ENCODE measurements at places on chromosomes 7 and 10.
A peak's percentile ranks its signal among the peaks of the same experiment; 100 is the strongest.

DNA sequence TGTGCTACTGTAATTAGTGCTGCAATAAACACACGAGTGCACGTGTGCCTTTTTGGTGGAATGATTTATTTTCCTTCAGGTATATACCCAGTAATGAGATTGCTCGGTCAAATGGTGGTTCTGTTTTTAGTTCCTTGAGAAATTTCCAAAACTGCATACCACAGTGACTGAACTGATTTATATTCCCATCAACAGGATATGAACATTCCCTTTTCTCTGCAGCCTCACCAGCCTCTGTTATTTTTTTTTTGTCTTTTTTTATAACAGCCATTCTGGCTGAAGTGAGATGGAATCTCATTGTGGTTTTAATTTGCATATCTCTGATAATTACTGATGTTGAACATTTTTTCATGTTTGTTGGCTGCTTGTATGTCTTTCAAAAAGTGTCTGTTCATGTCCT, 922.9 kb upstream of the LRRN3 start:
- H3K27ac ChIP-seq: no peak overlapping the region
- DNase-seq: no peak
- H3K36me3 ChIP-seq: no peaks in the 10 kb centered on the region
- no peak overlapping the region for H3K4me3 ChIP-seq
- no peaks in the 10 kb centered on the region for H3K4me1 ChIP-seq
- no peaks in the 10 kb centered on the region for H3K27me3 ChIP-seq

GRCh38 chr7:86949052-86949778, 110.2 kb downstream of the ELAPOR2 start:
- H3K27me3 ChIP-seq: no peaks in the 10 kb centered on the region
- no peaks in the 10 kb centered on the region for H3K36me3 ChIP-seq
- H3K4me3 ChIP-seq: no peak overlapping the region
- peaks cover 10% of the 10 kb centered on the region for H3K4me1 ChIP-seq
- H3K27ac ChIP-seq: no peak overlapping the region

DNA sequence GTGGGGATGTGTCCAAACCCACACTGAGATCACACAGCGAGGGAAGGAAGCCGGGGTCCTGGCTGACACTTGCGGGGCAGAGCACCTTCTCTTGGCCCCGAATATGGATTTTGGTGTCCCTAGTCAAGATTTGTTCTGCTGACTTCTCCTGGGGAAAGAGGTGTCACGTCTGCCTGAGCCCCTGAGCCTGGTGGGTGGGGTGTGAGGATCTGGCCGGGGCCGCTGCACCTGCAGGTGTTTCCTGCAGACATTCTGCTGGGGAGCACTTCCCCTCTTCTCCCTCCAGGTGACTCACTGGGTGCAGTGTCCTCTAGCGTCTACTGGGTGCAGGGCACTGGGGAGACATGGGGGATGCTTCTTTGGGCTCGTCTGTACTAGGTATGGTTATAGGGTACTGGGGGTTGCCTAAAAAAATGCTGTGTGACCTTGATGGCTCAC, 99.2 kb downstream of the GRK5 start:
- peaks cover 8% of the 10 kb centered on the region for H3K36me3 ChIP-seq
- H3K27me3 ChIP-seq: no peaks in the 10 kb centered on the region
- peak; percentile 87 for DNase-seq
- H3K27ac ChIP-seq: peak overlapping the region; percentile 100

GRCh38 chr7:66921918-66922486, 977 bp downstream of the TMEM248 start:
- H3K4me1 ChIP-seq: peaks cover 12% of the 10 kb centered on the region
- peak; percentile 9 for DNase-seq
- no peaks in the 10 kb centered on the region for H3K27me3 ChIP-seq

DNA sequence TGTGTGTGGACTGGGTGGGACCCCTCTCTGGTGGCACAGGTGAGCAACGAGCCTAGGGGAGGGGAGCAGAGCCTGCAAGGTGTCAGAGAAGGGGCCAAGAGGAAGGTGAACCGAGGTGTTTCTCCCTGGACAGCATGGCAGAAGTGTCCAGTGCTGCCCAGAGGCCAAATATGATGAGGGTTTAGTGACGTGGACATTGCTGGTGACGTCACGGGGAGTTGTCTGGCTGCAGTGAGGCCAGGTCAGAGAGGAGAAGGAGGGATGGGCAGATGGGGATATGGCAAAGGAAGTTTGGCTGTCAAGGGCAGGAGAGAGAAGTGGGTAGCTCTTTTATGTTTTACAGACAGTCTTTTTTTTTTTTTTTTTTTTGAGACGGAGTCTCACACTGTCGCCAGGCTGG, 2.6 kb upstream of the ZNF853 start:
- H3K27ac ChIP-seq: no peak overlapping the region
- no peaks in the 10 kb centered on the region for H3K36me3 ChIP-seq
- no peaks in the 10 kb centered on the region for H3K27me3 ChIP-seq
- DNase-seq: no peak

DNA sequence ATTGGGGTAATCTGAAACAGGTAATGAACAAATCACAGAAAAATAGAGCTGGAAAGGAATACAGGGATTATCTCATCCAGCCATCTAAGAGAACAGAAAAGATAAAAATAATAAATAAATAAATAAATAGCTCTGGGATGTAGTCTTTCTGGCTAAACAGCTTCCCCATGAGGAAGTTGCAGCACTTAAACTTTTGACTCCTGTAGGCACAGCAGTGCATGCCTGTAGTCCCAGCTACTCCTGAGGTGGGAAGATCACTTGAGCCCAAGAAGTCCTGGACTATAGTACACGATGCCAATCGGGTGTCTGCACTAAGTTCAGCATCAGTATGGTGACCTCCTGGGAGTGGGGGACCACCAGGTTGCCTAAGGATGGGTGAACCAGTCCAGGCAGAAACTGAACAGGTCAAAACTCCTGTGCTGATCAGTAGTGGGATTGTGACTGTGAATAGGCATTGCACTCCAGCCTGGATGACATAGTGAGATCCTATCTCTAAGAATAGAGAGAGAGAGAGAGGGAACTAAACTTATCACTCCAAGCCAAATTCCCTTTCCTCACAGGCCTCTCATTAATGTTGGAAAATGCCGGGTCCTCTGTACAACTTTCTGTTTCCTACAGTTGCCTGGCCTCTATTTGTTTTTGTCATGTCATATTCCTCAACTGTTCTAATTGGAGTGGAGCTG, 61.7 kb upstream of the CDK13 start:
- no peaks in the 10 kb centered on the region for H3K36me3 ChIP-seq
- no peaks in the 10 kb centered on the region for H3K27me3 ChIP-seq
- H3K4me1 ChIP-seq: no peaks in the 10 kb centered on the region
- H3K27ac ChIP-seq: no peak overlapping the region
- no peak overlapping the region for H3K4me3 ChIP-seq

GRCh38 chr7:41882256-41882655, 179.4 kb upstream of the INHBA start:
- DNase-seq: no peak
- H3K4me1 ChIP-seq: peaks cover 78% of the 10 kb centered on the region
- H3K27me3 ChIP-seq: no peaks in the 10 kb centered on the region
- peaks cover 4% of the 10 kb centered on the region for H3K36me3 ChIP-seq
- peak overlapping the region; percentile 98 for H3K27ac ChIP-seq
- H3K4me3 ChIP-seq: peak overlapping the region; percentile 77

GRCh38 chr10:13218878-13219277, 15.3 kb downstream of the UCMA start:
- H3K36me3 ChIP-seq: no peaks in the 10 kb centered on the region
- H3K27me3 ChIP-seq: no peaks in the 10 kb centered on the region
- no peak overlapping the region for H3K27ac ChIP-seq
- H3K4me1 ChIP-seq: no peaks in the 10 kb centered on the region

DNA sequence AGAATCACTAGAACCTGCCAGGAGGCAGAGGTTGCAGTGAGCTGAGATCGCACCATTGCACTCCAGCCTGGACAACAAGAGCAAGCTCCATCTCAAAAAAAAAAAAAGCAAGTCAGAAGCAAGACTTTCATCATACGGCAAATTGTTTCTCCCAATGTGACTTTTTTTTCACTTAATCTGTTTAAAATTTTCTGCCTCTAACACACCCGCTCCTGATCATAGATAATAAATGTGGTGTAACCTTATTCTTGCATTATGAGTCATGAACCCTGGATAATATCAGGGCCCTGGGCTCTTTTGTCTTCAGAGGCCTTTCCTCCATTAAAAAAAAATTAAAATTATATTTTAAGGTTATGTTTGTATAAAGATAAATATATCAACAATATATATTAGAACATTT, 111.4 kb upstream of the JCAD start:
- peaks cover 8% of the 10 kb centered on the region for H3K27me3 ChIP-seq
- no peak overlapping the region for H3K4me3 ChIP-seq
- H3K36me3 ChIP-seq: no peaks in the 10 kb centered on the region
- no peak overlapping the region for H3K27ac ChIP-seq
- DNase-seq: no peak

- peak overlapping the region; percentile 62 for H3K27ac ChIP-seq
- no peak overlapping the region for H3K4me3 ChIP-seq
- H3K36me3 ChIP-seq: peaks cover 65% of the 10 kb centered on the region
- DNase-seq: no peak
These were observed 39.1 kb downstream of the CCM2 start for GRCh38 chr7:45039106-45039505.

DNA sequence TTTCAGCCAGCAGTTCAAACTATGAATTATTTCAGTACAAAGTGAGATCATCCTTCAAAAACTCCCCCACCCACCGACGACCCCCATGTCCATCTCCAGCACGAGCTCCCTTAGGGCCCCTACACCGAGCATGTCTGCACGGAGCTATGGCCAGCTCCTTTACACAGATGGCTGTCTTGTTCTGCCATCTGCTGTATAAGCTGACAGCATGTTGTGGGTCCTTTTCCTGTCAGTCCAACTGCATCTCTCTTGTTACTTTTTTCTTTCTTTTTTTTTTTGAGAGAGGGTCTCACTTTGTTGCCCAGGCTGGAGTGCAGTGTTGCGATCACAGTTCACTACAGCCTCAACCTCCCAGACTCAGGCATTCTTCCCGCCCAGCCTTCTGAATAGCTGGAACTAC, 21.6 kb downstream of the NPC1L1 start:
- no peaks in the 10 kb centered on the region for H3K36me3 ChIP-seq
- no peaks in the 10 kb centered on the region for H3K4me1 ChIP-seq
- no peak for DNase-seq
- H3K27me3 ChIP-seq: peaks cover 14% of the 10 kb centered on the region
- no peak overlapping the region for H3K27ac ChIP-seq
- H3K4me3 ChIP-seq: no peak overlapping the region

DNA sequence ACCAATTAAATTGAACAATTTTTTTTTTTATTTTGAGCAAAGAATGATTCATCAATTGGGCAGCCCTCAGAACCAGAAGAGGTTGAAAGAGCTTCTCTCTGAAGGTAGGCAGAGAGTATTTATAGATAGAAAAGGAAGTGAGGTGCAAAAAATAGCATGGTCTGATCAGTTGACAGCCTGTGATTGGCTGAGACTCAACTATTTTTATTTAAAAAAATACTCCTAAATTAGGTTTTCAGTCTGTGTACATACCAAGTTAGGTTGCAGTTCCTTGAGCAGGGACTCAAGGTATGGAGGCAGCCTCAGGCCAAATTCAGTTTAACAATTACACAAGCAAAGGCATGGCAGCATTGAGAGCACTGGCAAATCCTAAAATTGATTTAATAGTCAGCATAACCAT, 1074.7 kb downstream of the SORCS1 start:
- H3K4me1 ChIP-seq: no peaks in the 10 kb centered on the region
- DNase-seq: no peak
- no peak overlapping the region for H3K4me3 ChIP-seq
- H3K36me3 ChIP-seq: no peaks in the 10 kb centered on the region

DNA sequence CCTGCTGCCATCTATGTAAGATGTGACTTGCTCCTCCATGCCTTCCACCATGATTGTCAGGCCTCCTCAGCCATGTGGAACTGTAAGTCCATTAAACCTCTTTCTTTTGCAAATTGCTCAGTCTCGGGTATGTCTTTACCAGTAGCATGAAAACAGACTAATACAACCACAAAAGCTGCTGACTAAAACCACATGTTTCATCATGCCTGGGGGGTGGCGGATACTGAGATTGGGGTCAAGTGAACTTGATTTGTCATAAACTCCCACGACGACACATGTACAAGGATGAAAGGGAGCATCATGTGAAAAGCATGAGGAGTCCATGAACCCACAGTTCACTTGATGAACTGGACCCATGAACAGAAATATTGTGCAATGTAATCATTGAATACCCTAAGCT, 134.9 kb upstream of the ANK3 start:
- H3K27me3 ChIP-seq: no peaks in the 10 kb centered on the region
- no peak for DNase-seq
- H3K27ac ChIP-seq: no peak overlapping the region
- H3K36me3 ChIP-seq: no peaks in the 10 kb centered on the region

DNA sequence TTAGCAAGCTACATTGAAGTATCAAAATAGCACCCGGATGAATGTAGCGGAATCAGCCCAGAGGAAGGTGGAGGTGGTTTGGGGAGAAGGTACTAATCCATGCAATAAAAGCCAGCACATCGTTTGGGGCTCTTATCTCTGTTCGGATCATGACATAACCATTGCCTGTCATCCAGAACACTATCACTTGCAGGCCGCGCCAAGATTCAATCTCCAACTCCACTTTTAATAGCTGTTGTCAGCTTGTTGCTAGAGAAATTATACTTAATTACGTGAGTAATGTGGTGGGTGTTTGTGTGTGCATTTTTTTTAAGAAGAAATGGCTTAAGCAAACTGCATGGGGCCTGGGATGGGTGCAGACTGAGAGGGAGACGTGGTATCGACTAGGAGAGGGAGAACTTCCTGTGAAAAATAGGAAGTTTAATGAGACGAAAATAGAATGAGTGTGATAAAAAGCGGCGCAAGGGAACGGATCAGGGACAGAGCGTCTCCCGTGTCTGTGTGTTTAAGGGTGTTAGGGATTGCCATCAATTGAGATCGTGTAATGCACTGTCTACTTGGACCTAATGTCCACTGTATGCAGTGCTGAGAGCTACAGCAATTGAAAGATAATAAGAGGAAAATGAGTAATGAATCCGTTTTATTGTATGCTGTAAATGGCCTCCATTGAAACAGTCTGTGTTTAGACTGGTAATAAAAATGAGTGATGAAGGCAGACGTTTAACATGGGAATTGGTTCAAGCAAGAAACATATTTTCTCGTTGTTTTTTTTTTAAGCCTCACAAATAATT, 27.6 kb upstream of the SFMBT2 start:
- no peak for DNase-seq
- H3K36me3 ChIP-seq: no peaks in the 10 kb centered on the region
- H3K27ac ChIP-seq: no peak overlapping the region
- peaks cover 10% of the 10 kb centered on the region for H3K4me1 ChIP-seq

DNA sequence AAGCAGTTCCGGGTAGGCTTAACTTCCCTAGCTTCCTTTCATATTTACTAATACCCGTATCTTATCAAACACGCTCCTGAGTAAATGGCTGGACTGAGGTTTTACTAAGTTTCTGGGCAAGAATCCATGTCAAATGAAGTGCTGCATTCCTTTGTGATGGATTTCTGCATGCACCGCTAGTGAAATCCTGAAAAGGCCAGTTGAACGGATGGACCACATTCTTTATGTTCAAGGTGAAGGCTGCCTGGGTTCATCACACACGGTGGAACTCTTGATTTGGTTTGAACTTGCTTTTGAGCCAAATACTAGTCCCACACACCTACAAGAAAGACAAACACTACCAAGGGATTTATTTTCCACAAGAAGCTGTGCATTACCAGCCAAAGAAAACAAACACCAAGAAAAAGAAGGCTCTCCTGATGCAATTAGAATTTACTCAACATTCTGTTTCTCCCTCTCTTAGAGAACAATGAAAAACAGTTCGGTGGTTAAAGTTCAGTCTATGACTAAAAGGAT, 255.0 kb upstream of the SEMA3C start:
- H3K4me1 ChIP-seq: no peaks in the 10 kb centered on the region
- no peak overlapping the region for H3K27ac ChIP-seq
- no peak for DNase-seq
- H3K36me3 ChIP-seq: no peaks in the 10 kb centered on the region
- no peak overlapping the region for H3K4me3 ChIP-seq
- no peaks in the 10 kb centered on the region for H3K27me3 ChIP-seq

Measured in stimulated activated naive B cell treated with anti-CD40 and anti-IgM and Interleukin-4, amounts not matched to agents 10 μg/mL and 1 μg/mL and 100 μg/mL, for 72 hours (primary cell).